ENCODE measurements at places on chromosomes 5 and 9.
A peak's percentile ranks its signal among the peaks of the same experiment; 100 is the strongest.

GRCh38 chr9:121568343-121569265, 69.0 kb upstream of the GGTA1 start:
- no peak overlapping the region for H3K4me3 ChIP-seq
- peaks cover 4% of the 10 kb centered on the region for H3K27me3 ChIP-seq
- DNase-seq: no peak
- no peak overlapping the region for H3K27ac ChIP-seq

DNA sequence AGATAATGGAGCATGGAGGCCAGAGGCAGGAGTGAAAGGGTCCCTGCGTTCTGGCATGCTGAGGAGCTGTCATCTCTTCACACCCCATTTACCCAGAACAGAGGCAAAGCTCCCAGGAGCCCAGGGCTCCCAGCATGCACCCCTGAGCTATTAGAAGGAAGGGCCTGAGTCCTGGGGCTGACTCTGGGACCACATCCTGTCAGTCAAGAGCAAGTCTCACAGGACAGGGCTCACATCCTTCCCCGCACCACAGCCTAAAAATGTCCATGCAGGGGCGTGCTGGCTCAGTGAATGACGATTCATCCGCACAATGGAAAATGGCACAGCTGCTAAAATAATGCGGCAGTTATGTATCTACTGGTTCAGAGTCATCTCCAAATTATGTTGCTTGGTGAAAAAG, 31.4 kb downstream of the CAMK2A start:
- no peak overlapping the region for H3K27ac ChIP-seq
- no peaks in the 10 kb centered on the region for H3K4me1 ChIP-seq
- no peaks in the 10 kb centered on the region for H3K36me3 ChIP-seq
- peaks cover 1% of the 10 kb centered on the region for H3K27me3 ChIP-seq
- no peak for DNase-seq

- peaks cover 1% of the 10 kb centered on the region for H3K27me3 ChIP-seq
- peaks cover 4% of the 10 kb centered on the region for H3K4me1 ChIP-seq
- no peak for DNase-seq
- no peak overlapping the region for H3K27ac ChIP-seq
- H3K4me3 ChIP-seq: no peak overlapping the region
These were observed 81.2 kb downstream of the ADAMTS12 start for GRCh38 chr5:33810491-33811120.

GRCh38 chr9:70318002-70318401, 59.2 kb downstream of the SMC5 start:
- DNase-seq: no peak
- no peak overlapping the region for H3K27ac ChIP-seq
- H3K36me3 ChIP-seq: peaks cover 37% of the 10 kb centered on the region
- no peaks in the 10 kb centered on the region for H3K4me1 ChIP-seq

DNA sequence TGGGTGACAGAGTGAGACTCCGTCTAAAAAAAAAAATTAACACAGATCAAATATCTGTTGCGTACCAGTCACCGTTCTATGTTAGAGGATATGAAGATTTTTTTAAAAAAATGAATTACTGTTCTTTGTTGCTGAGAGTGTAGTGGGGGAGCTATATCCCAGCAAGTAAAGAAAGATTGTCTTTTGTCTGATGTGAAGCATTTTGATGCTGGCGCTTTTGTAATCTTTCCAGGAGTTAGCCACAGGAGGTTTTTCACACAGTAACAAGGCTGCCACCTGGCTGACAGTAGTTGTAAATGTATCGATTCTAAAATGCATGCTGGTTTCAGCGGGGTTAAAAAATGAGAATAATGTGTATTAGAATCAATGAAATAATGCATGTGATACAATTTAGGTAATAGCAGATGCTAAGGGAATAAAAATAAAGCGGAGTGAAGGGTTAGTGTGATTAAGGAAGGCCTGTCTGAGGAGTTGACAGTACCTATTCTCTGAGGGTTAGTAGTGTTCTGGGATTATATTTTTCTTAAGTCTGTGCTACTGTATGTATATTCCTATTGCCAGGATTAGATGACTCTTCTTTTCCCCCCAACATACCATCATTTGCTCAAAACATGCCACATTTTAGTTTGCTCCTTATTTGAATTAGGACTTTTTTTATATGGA, 3.4 kb downstream of the LMNB1 start:
- peak; percentile 64 for DNase-seq
- peak overlapping the region; percentile 99 for H3K27ac ChIP-seq

- H3K4me1 ChIP-seq: no peaks in the 10 kb centered on the region
- H3K27me3 ChIP-seq: no peaks in the 10 kb centered on the region
- H3K36me3 ChIP-seq: no peaks in the 10 kb centered on the region
- H3K4me3 ChIP-seq: no peak overlapping the region
- no peak for DNase-seq
These were observed 40.6 kb downstream of the ADCY2 start for GRCh38 chr5:7436521-7436920.

DNA sequence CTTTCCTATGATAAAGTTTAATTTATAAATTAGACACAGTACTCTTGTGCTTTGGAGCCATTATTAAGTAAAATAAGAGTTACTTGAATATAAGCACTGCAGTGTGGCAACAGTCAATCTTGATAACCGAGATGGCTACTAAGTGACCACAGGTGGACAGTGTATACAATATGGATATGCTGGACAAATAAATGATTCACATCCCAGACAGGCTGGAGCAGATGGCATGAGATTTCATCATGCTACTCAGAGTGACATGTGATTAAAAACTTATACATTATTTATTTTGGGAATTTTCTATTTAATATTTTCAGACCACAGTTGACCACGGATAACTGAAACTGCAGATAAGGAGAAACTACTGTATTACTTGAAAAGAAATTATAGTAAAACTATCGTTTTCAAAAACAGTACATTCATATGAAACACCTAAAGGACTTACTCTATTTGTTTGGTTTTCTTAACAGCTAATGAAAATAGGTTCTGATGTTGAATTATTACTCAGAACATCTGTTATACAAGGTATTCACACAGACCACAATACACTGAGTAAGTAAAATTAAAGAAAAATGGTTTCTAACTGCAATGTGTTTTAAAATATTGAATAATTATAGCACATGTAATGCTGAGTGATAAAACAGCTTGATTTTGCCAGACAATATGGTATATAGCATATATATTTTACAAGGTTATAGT, 16.0 kb downstream of the LYRM7 start:
- peaks cover 14% of the 10 kb centered on the region for H3K36me3 ChIP-seq
- no peak overlapping the region for H3K27ac ChIP-seq
- H3K4me1 ChIP-seq: no peaks in the 10 kb centered on the region
- no peak overlapping the region for H3K4me3 ChIP-seq
- DNase-seq: no peak

- no peak overlapping the region for H3K4me3 ChIP-seq
- H3K4me1 ChIP-seq: no peaks in the 10 kb centered on the region
- no peaks in the 10 kb centered on the region for H3K36me3 ChIP-seq
- H3K27ac ChIP-seq: no peak overlapping the region
- no peak for DNase-seq
- no peaks in the 10 kb centered on the region for H3K27me3 ChIP-seq
These were observed 810.2 kb downstream of the EFNA5 start for GRCh38 chr5:106860398-106861044.

DNA sequence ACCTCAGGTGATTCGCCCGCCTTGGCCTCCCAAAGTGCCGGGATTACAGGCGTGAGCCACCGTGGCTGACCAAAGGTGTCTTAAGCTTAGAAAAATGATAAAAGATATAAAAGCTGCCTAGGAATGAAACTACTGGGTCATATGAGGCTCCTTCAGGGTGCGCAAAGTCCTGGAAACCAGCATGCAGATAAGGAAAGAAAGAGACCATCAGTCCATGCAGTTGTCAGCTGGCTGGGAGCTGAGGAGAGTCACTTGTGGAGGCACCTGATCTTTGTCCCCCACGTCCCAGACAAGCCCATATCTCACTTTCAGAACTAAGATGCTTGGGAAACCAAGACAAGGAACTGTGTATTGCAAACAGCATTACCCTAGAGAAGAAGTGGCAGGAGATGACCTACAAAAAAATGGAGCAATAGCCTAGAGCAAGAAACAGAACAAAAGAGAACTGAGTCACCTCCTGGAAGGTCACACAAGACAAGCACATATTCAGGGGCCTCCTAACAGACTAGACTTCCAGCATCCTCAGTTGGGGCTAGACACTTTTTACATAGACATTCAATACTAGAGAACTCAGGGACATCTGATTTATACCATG, 2.8 kb upstream of the CCDC125 start:
- peaks cover 2% of the 10 kb centered on the region for H3K36me3 ChIP-seq
- no peak overlapping the region for H3K4me3 ChIP-seq
- peaks cover 17% of the 10 kb centered on the region for H3K4me1 ChIP-seq
- H3K27ac ChIP-seq: no peak overlapping the region
- DNase-seq: no peak

DNA sequence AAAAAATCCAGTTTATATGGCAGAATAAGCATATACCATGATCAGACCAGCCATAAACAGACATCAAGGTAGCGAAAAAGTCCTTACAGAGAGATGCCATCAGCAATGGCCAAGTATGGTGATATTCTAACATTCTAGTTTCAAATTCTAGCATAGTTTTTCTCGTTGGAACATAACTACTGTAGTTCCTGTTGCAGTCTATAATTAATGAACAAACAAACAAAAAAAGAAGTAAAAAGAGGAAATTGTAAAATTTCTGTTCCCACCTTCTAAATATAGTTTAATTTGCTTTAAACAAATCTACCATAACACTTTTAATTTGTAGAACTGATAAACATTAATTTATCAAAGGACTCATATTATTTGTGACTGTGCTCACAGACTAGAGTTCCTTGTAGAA, 9.9 kb upstream of the CD180 start:
- H3K27ac ChIP-seq: peak overlapping the region; percentile 90
- H3K4me1 ChIP-seq: peaks cover 74% of the 10 kb centered on the region
- H3K27me3 ChIP-seq: no peaks in the 10 kb centered on the region
- H3K36me3 ChIP-seq: peaks cover 2% of the 10 kb centered on the region
- peak overlapping the region; percentile 52 for H3K4me3 ChIP-seq

DNA sequence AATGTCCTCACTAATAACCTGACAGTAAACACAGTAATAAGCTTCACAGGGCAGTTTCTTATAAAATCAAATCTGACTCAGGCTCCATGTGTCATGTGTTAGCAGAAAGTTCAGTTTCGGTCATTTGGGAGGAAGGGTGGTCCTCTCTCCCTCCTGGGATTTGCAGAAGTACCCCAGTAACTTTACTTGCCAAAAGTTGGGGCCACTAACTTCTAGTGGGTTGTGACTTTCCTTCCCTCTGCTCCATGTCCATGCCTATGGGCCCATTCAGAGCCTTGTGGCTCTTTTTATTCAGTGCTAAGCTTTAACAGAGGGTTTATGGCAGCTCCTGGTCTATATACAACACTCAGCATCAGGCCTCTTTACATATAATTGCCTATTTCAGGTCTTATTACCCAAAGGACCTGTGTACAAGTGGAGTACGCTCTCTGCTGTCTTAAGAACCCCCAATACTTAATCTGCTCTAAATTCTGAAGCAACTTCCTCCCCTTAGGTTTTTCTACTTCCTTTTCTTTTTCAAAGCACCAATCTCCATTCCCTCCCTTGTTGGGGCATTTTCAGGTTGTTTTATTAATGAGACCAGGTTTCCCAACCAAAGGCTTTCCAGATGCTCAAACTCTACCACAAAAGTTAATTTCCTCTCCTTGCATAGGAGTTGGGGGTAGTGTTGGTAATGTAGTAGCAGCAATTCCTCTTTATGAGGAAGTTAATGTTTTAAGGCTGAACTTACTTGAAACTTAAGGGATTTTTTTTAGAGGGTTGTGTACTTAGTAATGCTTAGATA, 107.7 kb downstream of the CCDC192 start:
- peaks cover 7% of the 10 kb centered on the region for H3K27me3 ChIP-seq
- H3K4me3 ChIP-seq: no peak overlapping the region
- no peak overlapping the region for H3K27ac ChIP-seq
- no peak for DNase-seq

- peak overlapping the region; percentile 78 for H3K27ac ChIP-seq
- peak; percentile 22 for DNase-seq
- H3K36me3 ChIP-seq: peaks cover 2% of the 10 kb centered on the region
- peaks cover 42% of the 10 kb centered on the region for H3K4me1 ChIP-seq
These were observed 942 bp downstream of the PHF2 start for GRCh38 chr9:93577078-93577974.

GRCh38 chr5:172266676-172267092, 16.9 kb downstream of the UBTD2 start:
- DNase-seq: no peak
- no peaks in the 10 kb centered on the region for H3K27me3 ChIP-seq
- H3K4me3 ChIP-seq: no peak overlapping the region
- H3K36me3 ChIP-seq: peaks cover 5% of the 10 kb centered on the region
- H3K4me1 ChIP-seq: peaks cover 2% of the 10 kb centered on the region

GRCh38 chr5:130102375-130102774, 198.1 kb downstream of the CHSY3 start:
- H3K27ac ChIP-seq: no peak overlapping the region
- no peak for DNase-seq
- no peaks in the 10 kb centered on the region for H3K36me3 ChIP-seq
- no peaks in the 10 kb centered on the region for H3K4me1 ChIP-seq
- H3K27me3 ChIP-seq: no peaks in the 10 kb centered on the region

- H3K27ac ChIP-seq: no peak overlapping the region
- DNase-seq: no peak
- H3K36me3 ChIP-seq: no peaks in the 10 kb centered on the region
- H3K4me1 ChIP-seq: no peaks in the 10 kb centered on the region
These were observed 29.5 kb downstream of the SLC35A4 start for GRCh38 chr5:140594169-140594568.

DNA sequence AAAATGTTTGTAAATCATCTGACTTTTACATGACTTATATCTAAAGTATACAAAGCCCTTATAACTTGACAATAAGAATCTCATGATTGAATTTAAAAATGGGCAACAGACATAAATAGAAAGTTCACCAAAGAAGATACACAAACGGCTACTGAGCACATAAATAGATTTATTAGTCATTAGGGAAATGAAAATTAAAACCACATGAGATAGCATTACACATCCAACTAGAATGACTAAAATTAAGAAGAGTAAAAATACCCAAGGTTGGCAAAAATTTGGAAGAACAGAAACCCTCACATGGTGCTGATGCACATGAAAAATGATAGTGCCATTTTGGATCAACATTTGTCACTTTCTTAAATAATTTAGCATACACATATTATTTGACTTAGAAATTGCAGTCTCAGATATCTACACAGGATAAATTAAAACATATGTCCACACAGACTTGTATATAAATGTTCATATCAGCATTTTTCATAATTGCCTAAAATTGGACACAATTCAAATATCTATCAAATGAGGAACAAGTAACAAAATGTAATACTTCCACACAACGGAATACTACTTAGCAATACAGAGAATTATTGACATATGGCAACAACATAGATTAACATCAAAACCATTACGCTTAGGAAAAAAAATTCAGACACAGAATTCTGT, 359.1 kb upstream of the DAB2 start:
- DNase-seq: no peak
- H3K27ac ChIP-seq: no peak overlapping the region
- H3K36me3 ChIP-seq: no peaks in the 10 kb centered on the region
- peaks cover 10% of the 10 kb centered on the region for H3K27me3 ChIP-seq

- DNase-seq: no peak
- H3K36me3 ChIP-seq: peaks cover 6% of the 10 kb centered on the region
- H3K4me1 ChIP-seq: peaks cover 23% of the 10 kb centered on the region
- H3K27me3 ChIP-seq: peaks cover 5% of the 10 kb centered on the region
- H3K4me3 ChIP-seq: no peak overlapping the region
- H3K27ac ChIP-seq: no peak overlapping the region
These were observed 6.9 kb downstream of the RGMB start for GRCh38 chr5:98780390-98780789.

- H3K27me3 ChIP-seq: peaks cover 6% of the 10 kb centered on the region
- no peak overlapping the region for H3K27ac ChIP-seq
- peaks cover 31% of the 10 kb centered on the region for H3K4me1 ChIP-seq
- DNase-seq: no peak
- H3K4me3 ChIP-seq: no peak overlapping the region
- peaks cover 2% of the 10 kb centered on the region for H3K36me3 ChIP-seq
These were observed 2.4 kb upstream of the SMC2 start for GRCh38 chr9:104091708-104092107.
